ENCODE measurements at places on chromosomes 7 and 10.

GRCh38 chr10:132022241-132022640 lies 40.5 kb upstream of the BNIP3 start:
- no peak for DNase-seq

DNA sequence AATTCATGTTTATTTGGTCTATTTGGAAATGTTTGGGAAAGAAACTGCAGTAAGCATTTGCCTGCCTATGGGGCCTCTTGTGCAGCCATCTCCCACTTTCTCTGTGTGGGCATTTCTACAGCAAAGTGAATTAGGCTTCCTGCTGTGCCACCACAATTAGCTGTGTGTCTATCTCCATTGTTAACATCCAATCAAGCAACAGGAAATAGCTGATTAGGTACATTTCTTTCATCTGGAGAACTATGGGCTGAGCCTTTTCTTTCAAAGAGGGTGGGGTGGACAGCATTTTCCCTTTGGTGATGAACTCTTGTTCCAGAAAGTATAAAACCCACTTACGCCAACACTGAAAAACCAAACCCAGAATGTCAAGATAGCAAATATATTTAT lies 640.0 kb downstream of the ACTR3B start:
- no peak for DNase-seq

- DNase-seq, result no peak
Measured at GRCh38 chr7:84372155-84372621, 177.6 kb upstream of the SEMA3A start.

DNA sequence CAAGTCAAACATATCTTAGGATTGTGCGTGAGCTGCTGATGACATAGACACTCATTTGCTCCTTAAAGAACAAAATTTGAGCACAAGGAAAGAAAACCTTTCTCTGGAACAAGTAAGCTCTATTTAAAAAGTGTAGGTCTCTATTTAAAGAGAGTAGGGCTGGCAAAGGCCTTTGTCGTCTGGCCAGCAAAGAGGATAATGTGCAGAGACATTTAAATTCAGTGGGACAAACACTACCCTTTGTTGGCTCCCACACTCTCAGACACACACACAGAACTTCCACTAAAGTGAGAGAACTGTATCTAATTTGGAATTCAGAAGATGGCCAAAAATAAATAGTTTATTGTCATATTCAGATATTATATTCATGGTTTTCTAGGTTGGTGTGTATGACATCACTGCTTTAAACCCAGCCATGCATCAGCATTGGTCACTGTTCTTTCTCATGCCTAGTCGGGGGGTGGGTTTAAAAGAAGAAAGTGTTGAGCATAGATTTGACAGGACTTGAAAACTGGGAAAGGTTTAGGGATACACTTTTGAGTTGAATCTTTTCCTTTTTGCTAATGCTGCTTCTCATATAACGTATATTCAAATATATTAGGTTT lies 49.5 kb upstream of the HDAC9 start:
- no peak for DNase-seq

GRCh38 chr7:114956702-114957101 lies 34.8 kb downstream of the MDFIC start:
- DNase-seq, result no peak

Measured in osteocyte (in vitro differentiated cells).